ENCODE measurements at places on chromosomes 11 and 22. TPM values are rescaled to one million over a fixed set of nuclear protein-coding genes. Genes with fewer than 3 reads are reported as not detected.

DNA sequence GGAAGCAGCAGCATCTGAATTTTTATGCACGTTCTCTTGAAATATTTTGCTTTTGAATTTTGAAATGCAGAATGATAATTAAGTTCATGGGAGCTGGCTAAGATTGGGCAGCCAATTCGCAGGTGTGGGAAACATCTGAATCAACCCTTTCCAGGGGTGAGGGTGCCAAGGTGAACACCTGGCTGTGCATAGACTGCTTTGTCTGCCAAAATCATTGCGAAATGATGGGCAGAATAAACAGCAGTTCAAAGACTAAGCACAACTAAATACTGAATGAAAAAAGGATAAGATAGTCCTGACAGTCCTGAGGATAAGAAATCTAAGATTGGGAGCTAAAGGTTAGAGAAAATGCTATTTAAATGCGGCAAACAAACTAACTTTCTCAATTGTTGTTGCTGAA, 813.3 kb upstream of the RAG2 start:
- no peaks in the 10 kb centered on the region for H3K36me3 ChIP-seq
- no peak overlapping the region for H3K27ac ChIP-seq
- H3K4me3 ChIP-seq: no peak overlapping the region

- no peaks in the 10 kb centered on the region for H3K4me1 ChIP-seq
- DNase-seq: no peak
- H3K36me3 ChIP-seq: no peaks in the 10 kb centered on the region
- no peaks in the 10 kb centered on the region for H3K27me3 ChIP-seq
These were observed 67.9 kb downstream of the DCUN1D5 start for GRCh38 chr11:103024086-103024485.

DNA sequence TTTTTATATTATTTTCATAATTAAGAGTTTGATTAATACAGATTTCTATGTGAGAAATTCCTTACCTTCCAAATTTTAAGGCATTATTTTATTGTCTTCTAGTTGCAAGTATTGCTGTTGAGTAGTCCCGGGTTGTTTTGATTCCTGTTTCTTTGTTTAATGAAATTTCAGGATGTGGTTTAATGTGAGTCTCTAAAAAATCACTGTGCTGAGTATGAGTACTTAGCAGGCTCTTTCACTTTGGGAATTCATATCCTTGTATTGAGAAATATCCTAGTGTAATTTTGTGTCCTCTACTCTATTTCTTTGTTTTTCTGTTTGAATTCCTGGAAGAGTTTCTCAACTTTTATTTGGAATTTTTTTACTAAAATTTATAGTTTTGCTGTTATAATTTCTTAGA, 113.2 kb downstream of the TMEM135 start:
- no peaks in the 10 kb centered on the region for H3K27me3 ChIP-seq
- H3K36me3 ChIP-seq: no peaks in the 10 kb centered on the region
- H3K4me1 ChIP-seq: no peaks in the 10 kb centered on the region
- no peak overlapping the region for H3K4me3 ChIP-seq
- no peak for DNase-seq

DNA sequence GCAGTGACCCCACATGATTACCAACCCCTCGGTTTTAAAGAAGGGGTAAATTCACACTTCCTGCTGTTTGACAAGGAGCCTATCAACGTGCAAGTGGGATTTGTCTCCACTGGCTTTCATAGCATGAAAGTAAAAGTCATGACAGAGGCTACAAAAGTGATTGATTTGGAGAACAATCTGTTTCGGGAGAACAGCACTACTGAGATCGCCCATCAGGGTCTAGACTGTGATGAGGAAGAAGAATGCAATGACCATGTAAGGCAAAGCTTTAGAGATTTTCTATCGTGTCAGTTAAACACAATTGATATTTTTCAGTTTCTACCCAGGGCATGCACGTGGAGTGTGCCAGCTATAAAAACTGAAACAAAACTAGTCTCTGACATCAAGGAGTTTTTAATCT, 41.7 kb downstream of the HORMAD2 start:
- no peak overlapping the region for H3K4me3 ChIP-seq
- peak; percentile 12 for DNase-seq
- no peaks in the 10 kb centered on the region for H3K4me1 ChIP-seq
- H3K27me3 ChIP-seq: peaks cover 2% of the 10 kb centered on the region
- no peaks in the 10 kb centered on the region for H3K36me3 ChIP-seq

GRCh38 chr11:115636753-115637527, 132.7 kb upstream of the CADM1 start:
- DNase-seq: no peak
- H3K4me3 ChIP-seq: no peak overlapping the region
- H3K27ac ChIP-seq: no peak overlapping the region
- H3K36me3 ChIP-seq: no peaks in the 10 kb centered on the region

DNA sequence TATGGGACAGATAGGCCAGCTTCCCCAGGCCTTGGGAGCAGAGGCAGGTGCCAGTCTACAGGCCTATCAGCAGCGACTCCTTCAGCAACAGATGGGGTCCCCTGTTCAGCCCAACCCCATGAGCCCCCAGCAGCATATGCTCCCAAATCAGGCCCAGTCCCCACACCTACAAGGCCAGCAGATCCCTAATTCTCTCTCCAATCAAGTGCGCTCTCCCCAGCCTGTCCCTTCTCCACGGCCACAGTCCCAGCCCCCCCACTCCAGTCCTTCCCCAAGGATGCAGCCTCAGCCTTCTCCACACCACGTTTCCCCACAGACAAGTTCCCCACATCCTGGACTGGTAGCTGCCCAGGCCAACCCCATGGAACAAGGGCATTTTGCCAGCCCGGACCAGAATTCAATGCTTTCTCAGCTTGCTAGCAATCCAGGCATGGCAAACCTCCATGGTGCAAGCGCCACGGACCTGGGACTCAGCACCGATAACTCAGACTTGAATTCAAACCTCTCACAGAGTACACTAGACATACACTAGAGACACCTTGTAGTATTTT, 26.6 kb upstream of the L3MBTL2 start:
- H3K27me3 ChIP-seq: no peaks in the 10 kb centered on the region
- H3K27ac ChIP-seq: no peak overlapping the region
- no peak for DNase-seq
- peaks cover 49% of the 10 kb centered on the region for H3K36me3 ChIP-seq
- no peaks in the 10 kb centered on the region for H3K4me1 ChIP-seq

The BTG4 gene
- not detected for polyA plus RNA-seq

- no peak overlapping the region for H3K27ac ChIP-seq
- H3K27me3 ChIP-seq: no peaks in the 10 kb centered on the region
- no peaks in the 10 kb centered on the region for H3K36me3 ChIP-seq
- no peak overlapping the region for H3K4me3 ChIP-seq
- no peak for DNase-seq
- peaks cover 3% of the 10 kb centered on the region for H3K4me1 ChIP-seq
These were observed 29.2 kb downstream of the ST14 start for GRCh38 chr11:130188585-130189347.

- no peaks in the 10 kb centered on the region for H3K36me3 ChIP-seq
- peaks cover 9% of the 10 kb centered on the region for H3K4me1 ChIP-seq
- H3K27me3 ChIP-seq: no peaks in the 10 kb centered on the region
- no peak overlapping the region for H3K27ac ChIP-seq
- DNase-seq: no peak
These were observed 27.7 kb downstream of the SMCO4 start for GRCh38 chr11:93515441-93516025.

The CALCA gene
- 12.9 TPM for polyA plus RNA-seq

The DEPDC7 gene
- polyA plus RNA-seq: 3.1 TPM

DNA sequence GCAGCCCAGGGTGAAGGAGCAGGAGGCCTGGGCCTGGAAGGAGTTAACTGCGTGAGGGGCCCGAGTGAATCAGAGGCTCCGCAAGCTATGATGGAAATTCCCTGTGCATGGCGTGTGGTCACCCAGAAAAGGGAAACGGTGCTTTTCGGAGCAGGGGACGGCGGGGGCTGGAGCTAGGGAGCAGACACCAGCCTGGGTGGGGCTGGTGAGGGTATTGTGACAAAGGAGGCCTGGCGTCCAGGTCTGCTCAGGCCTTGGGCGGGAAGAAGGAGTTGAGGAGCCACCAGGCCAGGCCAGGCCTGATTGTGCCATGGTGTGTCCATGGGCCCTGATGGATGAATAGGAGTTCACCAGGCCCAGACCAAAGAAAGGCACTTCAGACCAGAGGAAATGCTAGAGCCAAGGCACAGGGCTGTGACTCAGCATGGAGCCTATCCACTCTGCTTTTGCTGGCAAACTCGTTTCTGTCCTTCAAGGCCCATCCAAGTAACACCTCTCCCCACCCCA, 12.8 kb upstream of the SPI1 start:
- H3K36me3 ChIP-seq: peaks cover 7% of the 10 kb centered on the region
- no peak overlapping the region for H3K27ac ChIP-seq
- H3K4me1 ChIP-seq: peaks cover 25% of the 10 kb centered on the region
- no peak for DNase-seq
- no peak overlapping the region for H3K4me3 ChIP-seq
- H3K27me3 ChIP-seq: no peaks in the 10 kb centered on the region

GRCh38 chr11:134536219-134536618, 124.2 kb upstream of the B3GAT1 start:
- no peaks in the 10 kb centered on the region for H3K27me3 ChIP-seq
- H3K4me1 ChIP-seq: peaks cover 34% of the 10 kb centered on the region
- no peak overlapping the region for H3K4me3 ChIP-seq
- no peak overlapping the region for H3K27ac ChIP-seq
- no peak for DNase-seq

GRCh38 chr11:66347425-66348276, at the start of gene B4GAT1:
TSS of gene B4GAT1 (minus strand) at chr11:66347629. CDS start at chr11:66347545, 84 bp downstream.
- H3K27ac ChIP-seq: peak within 1 kb of the TSS; percentile 97
- H3K27me3 ChIP-seq: no peaks in the 10 kb centered on the region
- peak within 1 kb of the TSS; percentile 94 for H3K4me3 ChIP-seq
- peaks cover 29% of the 10 kb centered on the region for H3K4me1 ChIP-seq

The MSANTD4 gene
- 37.3 TPM for polyA plus RNA-seq

DNA sequence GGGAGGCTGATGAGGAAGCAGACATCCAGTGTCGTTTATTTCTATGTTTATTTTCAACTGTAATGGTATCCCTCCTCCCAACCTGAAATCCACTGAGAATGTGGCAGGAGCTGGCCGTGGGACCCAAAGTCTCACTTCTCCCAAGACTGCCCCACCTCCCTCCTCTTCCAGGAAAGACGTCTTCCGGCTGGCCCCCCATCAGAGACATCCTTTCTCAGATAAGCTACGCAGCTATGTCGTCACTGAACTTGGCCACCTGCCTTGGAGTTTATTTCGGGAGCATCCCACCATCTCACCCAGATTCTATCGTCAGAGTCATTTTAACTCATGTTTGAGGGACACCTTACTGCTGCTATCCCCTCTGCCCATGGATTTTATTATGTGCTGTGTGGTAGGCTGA, 13.9 kb downstream of the TMEM184B start:
- no peak overlapping the region for H3K4me3 ChIP-seq
- H3K36me3 ChIP-seq: peaks cover 5% of the 10 kb centered on the region
- no peak for DNase-seq
- H3K27me3 ChIP-seq: no peaks in the 10 kb centered on the region
- H3K27ac ChIP-seq: peak overlapping the region; percentile 0

DNA sequence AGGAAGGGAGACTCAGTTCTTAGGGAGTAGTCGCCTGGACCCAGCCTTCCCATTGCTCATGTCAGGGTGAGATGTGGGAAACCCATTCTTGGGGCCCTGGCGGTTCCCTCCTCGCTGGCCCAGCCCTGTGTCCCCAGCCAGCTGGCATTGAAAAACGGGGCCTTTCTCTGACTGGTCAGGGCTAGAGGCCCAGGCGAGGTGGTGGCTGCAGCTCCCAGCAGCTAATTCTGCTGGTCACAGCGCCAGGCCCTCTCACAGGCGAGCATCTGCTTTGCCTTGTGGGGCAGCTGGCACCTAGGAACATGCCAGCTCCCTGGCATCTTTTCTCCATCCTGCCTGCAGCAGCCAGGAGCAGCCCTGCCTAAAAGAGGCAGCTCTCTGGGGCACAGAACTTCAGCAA, 20.1 kb downstream of the TSPAN18 start:
- H3K4me3 ChIP-seq: no peak overlapping the region
- H3K27ac ChIP-seq: no peak overlapping the region
- H3K27me3 ChIP-seq: no peaks in the 10 kb centered on the region
- H3K4me1 ChIP-seq: peaks cover 47% of the 10 kb centered on the region

The ACRV1 gene
- 3.8 TPM for polyA plus RNA-seq

DNA sequence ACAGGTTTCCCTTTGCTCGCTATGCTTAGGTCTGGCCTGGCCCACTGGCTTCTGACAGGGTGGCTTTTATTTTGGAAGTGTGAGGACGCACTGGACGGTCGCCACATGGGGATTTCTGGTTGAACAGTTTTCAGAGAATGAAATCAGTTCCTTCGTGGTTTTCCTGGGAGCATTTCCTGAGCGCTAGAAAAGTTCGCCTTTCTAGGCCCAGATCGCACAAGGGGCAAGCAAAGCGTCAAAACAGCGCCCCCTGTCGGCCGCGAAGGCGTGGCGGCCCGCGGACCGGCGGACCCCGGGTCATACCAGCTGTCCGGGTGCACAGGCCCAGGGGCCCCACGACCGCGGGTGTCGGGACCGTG, 12.7 kb upstream of the CYP2R1 start:
- DNase-seq: no peak
- H3K27me3 ChIP-seq: peaks cover 13% of the 10 kb centered on the region
- no peak overlapping the region for H3K27ac ChIP-seq
- H3K36me3 ChIP-seq: no peaks in the 10 kb centered on the region
- peak overlapping the region; percentile 54 for H3K4me3 ChIP-seq

DNA sequence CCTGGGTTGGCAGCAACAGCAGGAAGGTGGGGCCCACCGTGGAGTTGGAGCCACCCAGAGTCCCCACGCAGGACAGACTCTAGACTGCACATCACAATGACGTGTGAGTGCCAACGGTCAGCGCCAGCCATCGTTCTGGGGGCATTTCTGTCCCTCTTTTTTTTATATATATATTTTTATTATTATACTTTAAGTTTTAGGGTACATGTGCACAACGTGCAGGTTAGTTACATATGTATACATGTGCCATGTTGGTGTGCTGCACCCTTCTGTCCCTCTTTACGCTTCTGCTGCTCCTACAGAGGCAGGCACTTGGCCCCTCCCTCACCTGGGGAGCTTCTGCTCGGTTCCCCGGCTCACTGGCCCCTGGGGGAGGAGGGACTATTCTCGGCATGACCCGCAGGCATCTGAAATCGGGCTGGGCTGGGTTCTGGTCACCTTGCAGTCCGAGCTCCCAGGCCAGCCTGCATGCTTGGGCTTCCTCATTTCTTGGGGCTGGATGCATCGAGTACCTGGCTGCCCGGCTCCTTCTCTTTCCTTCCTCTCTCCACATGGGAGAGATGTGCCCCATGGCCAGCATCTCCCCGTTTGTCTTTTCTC, 787.4 kb downstream of the TBC1D22A start:
- H3K27me3 ChIP-seq: no peaks in the 10 kb centered on the region
- no peak for DNase-seq
- H3K27ac ChIP-seq: no peak overlapping the region
- no peak overlapping the region for H3K4me3 ChIP-seq

DNA sequence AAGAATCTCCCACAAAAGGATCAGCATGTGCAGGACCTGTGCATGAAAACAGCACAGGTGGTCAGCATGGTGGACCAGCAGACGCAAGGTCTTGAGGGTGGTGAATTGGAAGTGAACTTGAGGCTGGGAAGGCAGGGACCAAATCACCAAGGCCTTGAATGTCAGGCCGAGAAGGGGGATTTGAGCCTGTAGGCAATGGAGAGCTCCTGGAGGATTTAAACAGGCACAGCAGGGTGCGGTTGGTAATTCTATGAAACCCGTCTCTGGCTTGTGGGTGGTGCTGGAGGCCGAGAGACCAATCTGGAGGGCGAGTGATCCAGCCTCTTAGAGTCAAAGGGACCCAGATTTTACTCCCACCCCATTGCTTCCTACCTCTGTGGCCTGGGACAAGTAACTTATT, 2.4 kb downstream of the TSKU start:
- H3K4me1 ChIP-seq: peaks cover 65% of the 10 kb centered on the region
- H3K27ac ChIP-seq: no peak overlapping the region
- no peak for DNase-seq
- no peaks in the 10 kb centered on the region for H3K27me3 ChIP-seq
- peaks cover 5% of the 10 kb centered on the region for H3K36me3 ChIP-seq
